ENCODE measurements at places on chromosomes 6 and 20.

- DNase-seq: no peak
Measured at GRCh38 chr6:77463308-77463860, at the start of gene HTR1B. Gene HTR1B, minus strand, starts transcription at chr6:77463491. Its CDS starts 88 bp downstream, at chr6:77463403.

DNA sequence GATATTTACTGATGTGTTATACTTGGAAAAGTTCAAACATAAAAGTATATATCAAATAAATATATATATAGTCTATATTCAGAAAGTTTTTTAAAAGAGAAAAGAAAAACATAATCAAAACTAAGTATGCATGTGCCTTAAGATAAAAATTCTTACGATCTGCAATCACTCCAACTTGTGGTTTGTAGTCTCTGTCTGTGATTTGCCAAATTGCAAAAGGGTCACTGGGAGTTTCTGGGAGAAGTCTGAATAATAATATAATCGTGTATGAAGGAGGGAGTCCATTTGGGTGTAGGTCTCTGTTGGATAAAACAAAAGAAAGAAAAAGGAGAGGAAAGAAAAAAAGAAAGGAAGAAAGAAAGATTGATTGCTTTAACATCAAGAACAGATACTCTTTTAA is 92.4 kb downstream of the COL12A1 start:
- no peak for DNase-seq

GRCh38 chr20:61881416-61881815 is 184.3 kb downstream of the TAF4 start:
- no peak for DNase-seq

DNA sequence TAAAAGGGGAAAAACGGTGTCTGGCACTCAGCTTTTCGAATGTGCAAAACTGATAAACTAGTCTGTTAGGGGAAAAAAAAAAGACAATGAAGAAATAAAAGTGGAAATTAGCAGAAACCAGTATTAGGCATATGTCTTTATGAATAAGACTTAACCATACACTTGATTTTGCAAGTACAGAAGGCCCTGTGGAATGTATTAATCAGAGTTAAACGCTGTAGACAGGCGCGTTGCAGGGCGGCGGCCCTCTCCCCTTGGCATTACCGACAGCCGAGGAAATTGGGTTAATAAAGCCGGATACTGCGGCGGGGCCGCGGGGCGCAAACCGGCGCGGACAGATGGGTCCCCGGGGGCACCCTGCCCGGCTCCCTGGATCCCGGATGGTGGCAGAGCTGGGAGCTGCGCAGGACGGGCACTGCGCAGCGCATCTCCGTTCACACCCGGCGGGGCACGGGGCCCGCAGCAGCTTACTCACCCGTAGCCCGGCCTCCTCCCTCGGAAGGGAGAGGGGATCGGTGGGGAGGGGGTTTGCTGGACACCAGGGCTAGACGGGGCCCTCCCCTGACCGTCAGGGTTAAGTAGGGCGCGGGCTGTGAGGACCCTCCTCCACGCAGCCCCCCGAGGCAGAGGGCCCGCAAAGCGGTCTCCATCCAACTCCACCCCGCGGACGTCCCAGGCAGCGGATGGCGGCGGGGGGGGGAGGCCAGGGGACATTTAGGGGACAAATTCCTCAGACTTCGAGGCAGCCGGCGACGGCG is 2.0 kb downstream of the BHLHE23 start:
- DNase-seq: no peak

GRCh38 chr20:57990396-57990987 is 238.0 kb downstream of the ANKRD60 start:
- no peak for DNase-seq

DNA sequence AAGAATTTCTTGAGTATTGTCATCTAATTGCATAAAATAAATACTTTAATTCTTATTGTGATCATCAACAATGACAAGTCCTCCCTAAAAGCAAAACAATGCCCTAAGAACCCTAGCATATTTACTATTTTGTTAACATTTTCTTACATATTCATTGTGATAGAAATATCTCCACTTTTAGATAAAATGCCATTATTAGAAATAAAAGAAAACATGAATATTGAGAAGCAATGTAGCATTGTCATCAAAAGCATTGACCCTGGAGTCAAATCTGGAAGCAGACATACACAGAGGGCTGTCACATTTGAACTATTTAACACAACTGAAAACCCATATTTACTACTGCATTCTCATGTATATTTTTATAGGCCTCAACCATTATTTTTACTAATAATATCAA is 257.7 kb downstream of the SYNE1 start:
- no peak for DNase-seq

GRCh38 chr20:4813076-4813862 is 91.6 kb downstream of the PRND start:
- no peak for DNase-seq
